ENCODE measurements at places on chromosomes 7 and 10.

DNA sequence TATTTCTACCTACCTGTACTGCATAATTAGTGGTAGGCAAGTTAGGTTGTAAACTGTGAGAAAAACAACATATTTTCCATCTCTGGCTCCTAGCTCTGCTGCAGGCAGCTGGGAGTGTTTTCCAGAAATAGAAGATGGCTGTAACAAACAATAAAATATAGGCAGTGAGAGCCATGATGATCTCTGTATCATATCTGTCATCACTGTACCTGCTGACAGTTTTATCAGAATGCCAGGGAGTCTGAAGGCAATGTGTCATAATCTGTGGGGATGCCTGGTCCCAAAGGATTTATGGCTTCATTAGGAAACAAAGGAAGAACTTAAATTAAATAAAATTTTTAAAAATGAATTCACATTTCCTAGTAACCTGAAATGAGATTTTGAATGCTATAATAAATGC, 160.9 kb upstream of the SMIM30 start:
- no peak for DNase-seq

DNA sequence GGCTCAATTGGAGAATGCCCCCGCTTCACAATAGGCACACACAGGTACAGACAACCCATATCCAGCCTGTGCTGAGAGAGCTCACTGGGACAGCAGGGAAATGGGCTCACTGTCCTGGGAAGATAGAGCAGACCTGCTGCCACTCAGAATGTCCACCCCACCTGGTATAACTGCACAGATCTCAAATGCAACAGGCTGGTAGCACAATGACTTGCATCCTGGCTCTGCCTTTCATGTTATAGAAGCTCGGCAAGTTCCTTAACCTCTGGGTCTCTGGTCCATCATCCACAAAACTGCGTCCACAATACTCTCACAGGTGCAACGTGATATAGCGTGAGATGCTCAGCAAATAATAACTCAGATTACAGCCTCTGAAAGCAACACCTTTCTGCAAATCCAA, 295.4 kb downstream of the GRID1 start:
- no peak for DNase-seq

DNA sequence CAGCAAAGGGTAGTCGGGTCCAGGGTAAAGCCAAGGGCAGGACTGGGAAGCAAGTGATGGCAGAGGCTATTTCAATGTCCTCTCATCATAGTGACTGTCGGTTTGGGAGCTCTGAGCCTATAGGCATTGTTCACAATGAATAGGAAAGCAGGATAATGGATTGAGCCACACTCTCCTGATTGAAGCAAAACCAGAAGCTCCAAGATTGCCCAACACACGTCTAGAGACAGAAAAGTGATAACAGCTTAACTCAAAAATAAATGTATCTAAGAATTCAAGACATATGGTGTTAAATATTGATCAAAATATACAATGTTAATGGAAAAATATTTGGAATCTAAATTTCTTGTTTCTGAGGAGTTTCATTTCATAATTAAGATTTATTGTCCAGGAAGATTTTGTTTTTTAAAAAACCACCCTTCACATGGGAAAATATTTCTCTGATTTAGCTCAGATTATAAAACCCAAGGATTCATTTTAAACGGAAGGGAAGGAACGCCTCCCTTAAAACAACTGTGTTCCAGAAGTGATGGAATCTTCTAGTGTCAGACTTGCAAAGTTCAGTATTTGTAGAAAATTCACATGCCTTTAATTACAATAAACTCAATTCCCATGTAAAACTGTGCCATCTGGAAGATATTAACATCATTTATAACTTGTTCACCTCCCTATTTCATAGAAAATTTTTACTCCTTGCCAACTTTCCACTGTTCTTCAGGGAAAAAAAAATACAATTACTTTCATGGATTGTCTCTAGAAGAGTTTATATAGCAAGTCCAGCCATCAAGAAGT, 54.5 kb downstream of the NRP1 start:
- DNase-seq: no peak

DNA sequence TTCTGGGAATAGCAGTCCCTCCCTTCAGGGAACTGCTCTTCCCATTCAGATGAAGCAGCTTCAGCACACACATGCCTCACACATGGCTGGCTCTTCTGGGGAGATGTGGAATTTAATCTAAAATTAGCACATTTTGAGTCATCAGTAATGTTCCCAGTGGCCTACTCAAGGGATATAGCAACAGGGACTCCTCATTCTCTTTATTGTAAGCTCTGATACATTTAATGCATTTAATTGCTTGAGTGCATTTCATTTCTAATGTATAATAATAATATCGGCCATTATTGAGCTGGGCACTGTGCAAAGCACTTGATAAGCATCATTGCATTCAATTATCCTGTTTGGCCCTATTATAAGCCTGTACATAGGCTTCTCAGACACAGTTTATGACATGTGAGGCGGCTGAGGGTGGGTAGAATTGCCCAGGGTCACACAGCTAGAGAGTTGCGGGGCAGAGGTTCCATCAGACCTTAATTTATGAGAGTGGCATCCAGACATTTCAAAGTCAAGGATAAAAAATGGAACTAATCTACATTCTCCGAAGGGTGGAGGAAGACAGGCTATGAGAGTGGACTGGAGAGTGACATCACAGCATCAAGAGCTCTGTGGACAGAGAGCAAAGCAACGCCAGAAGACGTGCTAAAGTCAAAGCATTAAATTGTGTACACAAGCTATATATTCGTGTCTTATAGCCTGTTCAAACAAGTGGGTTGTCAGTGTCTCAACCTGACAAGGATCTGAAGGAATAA, 76.8 kb downstream of the LANCL2 start:
- DNase-seq: no peak

DNA sequence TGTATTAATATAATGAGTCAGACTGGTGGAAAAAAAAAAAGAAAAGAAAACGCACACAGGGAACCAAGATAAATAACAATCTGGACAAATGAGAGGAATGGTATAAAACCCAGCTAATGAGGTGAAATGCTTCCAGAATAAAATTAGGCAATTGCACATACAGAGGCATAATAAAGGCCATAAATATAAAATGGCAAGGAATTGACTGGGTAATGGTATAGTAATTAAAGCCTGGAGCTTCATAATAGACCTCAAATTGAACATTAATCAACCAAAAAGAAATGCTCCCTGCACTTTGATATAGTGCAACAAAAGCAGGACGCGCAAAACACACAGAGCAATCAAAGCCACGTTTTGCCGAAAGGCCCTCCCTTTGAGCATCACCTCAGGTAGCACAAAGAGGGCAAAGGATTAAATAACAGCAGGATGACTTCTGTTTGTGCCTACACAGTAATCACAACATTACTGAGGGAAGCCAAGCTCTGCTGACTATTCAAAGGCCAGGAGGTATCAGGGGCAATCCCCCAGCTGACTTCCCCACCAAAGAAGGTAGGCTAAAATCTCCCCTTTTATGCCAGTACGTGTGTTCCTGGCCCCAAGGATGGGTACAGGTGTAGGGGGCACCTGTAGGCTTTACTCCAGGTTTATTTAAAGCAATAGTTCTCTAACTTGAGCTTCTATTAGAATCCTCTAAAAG, 343.7 kb downstream of the ELMO1 start:
- no peak for DNase-seq

DNA sequence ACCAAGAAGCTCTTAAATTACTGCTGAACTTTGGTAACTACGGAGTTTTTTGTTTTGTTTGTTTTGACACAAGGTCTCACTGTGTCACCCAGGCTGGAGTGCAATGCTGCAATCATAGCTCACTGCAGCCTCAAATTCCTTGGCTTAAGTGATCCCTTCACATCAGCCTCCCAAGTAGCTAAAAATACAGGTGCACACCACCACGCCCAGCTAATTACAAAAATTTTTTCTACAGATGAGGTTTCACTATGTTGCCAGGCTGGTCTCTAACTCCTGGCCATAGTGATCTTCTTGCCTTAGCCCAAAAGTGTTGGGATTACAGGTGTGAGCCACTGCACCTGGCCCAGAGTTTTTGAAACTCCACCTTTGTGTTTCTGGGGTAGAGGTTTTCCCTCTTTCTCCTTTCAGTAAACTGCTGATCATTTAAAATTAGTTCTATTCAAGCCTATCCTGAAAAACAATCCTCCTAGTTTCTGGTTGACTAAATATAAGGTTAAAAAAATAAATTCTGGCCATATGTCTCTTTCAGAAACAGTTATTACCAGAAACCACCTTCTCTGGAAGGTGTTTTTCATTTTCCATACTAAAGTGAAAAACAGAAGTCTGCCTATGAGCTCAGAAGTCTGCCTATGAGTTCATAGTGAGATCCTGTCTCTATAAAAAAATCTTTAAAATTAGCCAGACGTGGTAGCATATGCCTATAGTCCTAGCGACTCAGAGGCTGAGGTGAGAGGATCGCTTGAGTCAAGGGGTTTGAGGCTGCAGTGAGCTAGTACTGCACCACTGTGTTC, 63.9 kb downstream of the VOPP1 start:
- no peak for DNase-seq

DNA sequence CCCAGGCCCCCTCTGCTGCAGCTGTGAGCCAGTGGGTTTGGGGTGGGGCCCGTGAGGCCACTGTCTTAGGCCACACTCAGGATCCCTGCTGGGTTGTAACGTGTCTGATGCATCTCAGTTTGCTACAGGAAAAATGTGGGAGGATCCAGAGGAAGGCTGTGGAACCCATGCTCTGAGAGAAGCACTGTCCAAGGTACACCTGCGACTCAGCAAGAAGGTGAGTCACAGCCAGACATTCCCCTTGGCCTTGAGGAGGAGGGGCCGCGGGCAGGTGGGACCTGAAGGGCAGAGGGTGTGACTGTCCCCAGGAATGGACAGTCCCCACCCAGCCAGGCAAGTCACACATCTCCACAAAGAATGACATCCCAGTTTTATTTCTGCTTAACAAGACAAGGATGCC, 27.8 kb upstream of the C10orf120 start:
- DNase-seq: no peak

GRCh38 chr10:130579913-130580312, 443.7 kb downstream of the GLRX3 start:
- no peak for DNase-seq

- DNase-seq: no peak
These were observed 276.6 kb downstream of the LRMDA start for GRCh38 chr10:75708060-75708459.

DNA sequence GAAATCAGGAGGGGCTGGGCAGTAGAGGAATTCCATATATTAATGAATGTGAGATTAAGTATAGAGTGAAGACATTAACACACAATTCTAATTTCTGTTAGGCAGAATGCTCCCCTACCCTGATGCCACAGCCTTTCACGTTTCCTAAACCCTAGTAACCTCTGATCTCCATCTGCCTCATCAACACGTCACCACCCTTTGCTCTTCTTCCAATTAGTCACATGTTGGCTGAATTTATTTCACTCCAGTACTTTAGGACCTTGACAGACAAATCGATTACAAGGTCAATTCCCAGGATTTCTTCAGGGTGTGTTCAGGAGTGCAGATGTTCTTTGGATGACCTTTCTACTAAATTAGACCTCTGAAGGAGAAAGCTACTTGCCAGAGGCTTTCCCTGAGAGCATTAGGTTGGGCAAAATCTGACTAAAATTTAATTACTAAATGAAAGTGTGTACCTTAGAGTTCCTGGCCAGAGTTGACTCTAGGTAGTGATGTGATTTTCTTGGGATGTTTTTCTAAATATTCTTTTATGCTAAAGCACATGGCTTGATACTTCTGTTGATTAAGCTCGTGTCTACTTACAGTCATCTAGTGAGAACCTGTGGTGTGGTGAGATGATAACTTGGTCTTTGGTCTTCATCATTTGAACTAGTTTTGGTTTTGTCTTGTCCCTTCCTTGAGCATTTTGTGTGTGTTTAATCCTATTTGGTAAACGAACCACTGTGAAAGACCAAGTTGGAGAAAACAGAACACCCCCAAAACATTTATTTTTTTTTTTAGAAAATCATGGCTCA, 12.7 kb downstream of the AGR2 start:
- no peak for DNase-seq

- DNase-seq: no peak
These were observed 23.1 kb downstream of the KDM7A start for GRCh38 chr7:140153666-140154161.

DNA sequence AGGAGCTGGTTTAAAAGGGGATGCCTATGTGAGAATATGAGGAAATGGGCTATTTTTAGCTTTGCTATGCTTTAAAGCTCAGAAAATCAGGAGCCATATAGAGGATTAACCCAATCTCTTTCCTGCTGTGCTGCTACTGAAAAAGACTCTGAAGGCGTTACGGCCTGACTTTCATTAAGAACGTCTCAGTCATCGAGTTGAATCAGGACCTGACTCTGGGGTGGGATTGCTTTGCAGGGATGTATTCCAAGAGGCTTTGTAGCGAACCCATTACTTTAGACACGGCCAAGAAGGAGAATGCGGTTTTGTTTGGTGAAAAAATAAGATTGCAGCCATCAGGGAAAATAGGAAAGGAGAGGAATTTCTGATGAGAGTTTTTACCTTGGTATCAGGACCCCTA, 426.9 kb downstream of the CCSER2 start:
- DNase-seq: no peak

DNA sequence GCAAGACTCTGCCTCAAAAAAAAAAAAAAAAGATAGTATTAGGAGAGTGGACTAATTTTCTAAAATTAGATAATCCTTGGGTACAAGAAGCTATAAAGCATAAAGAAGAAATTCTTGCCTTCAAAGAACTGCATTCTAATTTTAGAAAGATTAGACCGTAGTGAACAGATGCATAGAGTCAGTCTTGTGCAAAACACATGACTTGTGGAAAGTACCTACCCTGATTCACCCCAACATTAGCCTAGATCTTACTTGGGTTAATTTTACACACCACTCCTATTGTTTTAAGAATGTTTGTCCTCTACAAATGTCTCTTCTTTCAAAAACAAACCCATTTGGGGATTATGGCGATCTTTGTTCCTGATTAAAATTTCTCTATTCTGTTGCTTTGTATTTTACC, 38.9 kb upstream of the SP8 start:
- no peak for DNase-seq

GRCh38 chr7:11709196-11709595, 122.8 kb downstream of the THSD7A start:
- DNase-seq: no peak

DNA sequence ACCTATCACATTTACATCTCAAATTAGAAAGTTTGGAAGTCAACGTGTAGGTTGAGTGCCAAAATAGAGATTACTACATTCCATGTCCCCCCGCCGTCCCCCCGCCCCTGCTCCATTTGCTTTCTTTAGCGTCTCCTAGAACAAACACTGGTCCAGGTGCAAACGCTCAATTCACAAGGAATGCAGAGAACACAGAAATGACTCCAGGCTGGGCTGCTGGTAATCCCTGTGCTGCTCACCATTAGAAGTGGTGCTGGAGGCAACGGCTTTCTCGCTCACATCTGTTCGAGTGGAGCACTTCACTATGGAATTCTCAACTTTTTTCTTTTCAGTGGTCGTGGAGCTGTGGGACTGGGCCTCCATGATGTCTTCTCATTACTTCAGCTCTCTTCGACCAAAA, 14.1 kb downstream of the GLI3 start:
- no peak for DNase-seq

Measured in stimulated activated CD8-positive, alpha-beta memory T cell treated with anti-CD3 and anti-CD28 coated beads, Interleukin-15, amount 100 ng/mL, for 4 hours (primary cell).